ENCODE measurements at places on chromosomes 5 and 9.

DNA sequence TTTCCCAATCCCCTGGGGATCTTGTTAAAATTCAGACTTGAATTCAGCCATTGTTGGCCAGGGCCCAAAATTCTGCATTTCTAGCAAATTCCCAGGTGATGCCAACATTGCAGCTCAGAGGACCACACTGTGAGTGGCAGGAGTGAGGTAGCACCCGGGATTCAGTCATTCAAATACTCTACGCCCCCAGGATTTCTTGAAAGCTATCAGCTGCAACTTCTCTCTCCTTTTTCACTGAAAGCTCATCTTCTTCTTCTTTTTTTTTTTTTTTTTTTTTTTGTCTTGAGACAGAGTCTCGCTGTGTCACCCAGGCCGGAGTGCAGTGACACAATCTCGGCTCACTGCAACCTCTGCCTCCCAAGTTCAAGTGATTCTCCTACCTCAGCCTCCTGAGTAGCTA, 19.3 kb upstream of the ANKH start:
- no peak for DNase-seq

DNA sequence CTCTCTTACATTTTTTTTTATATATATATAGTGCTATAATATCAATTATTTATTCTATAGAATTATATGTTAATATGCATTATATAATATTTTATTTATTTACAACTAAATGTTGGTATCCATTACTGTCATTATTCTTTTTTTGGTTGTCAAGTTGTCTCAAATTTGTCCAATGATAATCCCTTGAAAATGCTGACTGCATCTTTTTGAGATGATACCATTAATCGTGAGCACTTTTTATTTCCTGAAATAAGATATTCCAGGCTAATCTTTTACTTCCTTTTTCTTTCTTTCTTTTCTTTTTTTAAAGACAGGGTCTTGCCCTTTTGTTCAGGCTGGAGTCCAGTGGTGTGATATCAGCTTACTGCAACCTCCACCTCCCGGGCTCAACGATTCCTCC, 12.7 kb upstream of the MPDZ start:
- no peak for DNase-seq

DNA sequence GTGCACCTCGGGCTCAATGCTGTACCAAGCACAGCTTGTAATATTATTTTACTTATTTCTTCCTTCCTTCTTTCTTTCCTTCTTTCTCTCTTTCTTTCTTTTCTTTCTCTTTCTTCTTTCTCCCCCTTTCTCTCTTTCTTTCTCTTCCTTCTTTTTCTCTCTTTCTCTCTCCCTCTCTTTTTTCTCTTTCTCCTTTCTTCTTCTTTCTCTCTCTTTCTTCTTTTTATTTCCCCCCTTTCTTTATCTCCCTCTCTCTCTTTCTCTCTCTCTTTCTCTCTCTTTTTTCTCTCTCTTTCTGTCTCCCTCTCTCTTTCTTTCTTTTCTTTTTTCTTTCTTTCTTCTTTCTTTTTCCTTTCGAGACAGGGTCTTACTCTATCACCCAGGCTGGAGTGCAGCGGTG, 32.7 kb upstream of the GNE start:
- no peak for DNase-seq

DNA sequence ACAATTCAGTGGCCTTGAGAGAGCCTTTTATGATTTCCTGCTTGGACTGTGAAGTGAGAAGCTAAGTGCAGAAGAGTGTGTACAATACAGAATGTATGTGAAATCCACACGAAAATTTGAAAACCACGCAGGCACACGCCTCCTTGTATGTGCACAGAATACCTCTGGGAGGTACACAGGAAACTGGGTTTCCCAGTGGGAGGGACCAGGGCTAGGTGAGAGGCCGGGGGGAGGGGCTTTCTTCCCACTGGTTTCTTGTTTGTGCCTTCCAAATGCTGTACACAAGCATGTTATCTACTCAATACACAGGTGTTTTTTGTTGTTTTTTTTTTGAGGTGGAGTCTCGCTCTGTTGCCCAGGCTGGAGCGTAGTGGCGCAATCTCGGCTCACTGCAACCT, 16.1 kb downstream of the C9orf50 start:
- DNase-seq: no peak

DNA sequence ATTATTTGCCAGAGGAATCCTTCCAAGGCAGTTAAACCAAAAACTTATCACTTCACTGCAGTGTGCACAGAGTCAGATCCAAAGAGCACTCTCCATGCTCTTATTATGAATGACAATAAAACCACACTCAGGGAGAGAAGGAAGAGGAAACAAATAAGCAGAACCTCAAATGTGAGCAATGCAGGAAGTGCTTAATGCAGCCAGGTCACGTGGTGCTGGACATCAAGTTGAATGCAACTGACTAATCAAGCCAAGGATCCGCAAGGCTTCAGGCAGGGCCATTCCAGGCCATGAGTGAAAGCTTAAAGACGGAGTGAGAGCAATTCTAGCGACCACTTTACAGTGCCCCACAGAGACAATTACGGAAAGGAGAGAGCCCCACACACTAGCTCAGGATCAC, 230.4 kb upstream of the PUM3 start:
- no peak for DNase-seq

DNA sequence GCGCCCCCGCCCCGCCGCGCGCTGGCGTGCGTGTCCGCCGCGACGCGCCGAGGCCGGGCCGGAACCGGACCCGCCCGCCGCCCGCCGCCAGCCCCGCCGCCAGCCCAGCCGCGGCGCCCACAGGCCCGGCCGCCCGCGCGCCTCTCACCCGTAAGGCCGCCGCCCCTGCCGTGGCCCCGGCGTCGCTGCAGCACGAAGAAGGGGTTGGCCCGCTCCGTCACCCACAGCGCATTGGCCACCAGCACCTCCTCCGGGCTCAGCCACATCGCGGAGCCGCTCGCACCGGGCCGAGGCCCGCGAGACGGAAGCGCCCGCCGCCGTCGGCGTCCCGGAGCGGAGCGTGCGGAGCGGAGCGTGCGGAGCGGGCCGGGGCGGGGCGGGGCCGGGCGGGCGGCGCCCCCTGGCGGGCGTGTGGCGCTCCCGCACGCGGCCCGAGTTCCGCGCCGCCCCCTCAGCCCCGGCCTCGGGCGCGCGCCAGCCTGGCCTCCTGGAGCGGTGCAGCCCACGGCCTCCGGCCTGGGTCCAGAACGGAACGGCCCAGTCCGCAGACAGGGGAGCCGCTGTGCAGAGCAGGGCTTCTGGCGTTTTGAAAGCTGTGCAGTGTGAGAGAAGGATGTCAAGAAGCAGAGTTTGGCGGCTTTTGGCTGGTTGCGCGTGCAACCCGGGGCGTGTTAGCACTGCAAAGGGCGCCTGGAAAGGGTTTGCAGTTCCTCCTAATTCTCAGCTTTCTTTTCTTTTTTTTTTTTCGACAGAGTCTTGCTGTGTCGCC, at the start of gene TBC1D9B:
TSS of gene TBC1D9B (minus strand) at position 342 of the 769 bp plus-strand sequence. CDS start at position 266, 76 bp downstream.
- peak; percentile 73 for DNase-seq

GRCh38 chr9:135320331-135320730, 159.3 kb upstream of the PPP1R26 start:
- DNase-seq: no peak

- no peak for DNase-seq
These were observed 182.0 kb downstream of the EBF1 start for GRCh38 chr5:158917731-158918130.

DNA sequence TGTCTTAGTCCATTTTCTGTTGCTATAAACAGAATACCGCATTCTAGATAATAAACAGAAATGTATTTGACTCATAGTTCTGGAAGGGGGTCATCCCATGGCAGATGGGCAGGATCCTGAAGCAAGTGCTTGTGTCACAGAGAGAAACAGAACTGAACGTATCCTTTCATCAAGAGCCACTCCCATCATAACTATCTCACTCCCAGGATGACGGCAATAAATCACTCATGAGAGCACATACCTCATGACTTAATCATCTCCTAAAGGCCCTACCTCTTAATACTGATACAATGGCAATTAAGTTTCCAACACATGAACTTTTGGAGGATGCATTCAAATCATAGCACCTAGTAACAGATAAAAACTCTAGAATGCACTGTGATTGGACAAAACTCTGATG, 142.9 kb downstream of the CAMK4 start:
- no peak for DNase-seq

DNA sequence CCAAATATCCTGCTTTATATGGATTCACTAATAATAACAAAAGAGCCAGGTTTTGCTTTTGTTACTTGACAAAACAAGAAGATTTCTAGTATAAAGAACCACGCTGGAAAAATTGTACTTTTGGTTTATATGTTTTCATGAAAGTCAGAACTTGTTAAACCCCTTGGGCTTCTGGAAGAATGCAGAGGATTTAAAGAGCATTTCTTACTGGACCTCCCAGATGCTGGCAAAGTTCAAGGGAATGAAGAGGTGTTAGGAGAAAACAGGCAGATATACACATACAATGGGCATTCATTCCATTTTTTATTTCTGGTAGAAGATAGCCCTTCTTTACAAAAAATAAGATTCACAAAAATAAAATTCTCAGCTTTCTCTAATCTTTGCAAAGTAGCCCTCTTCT, 61.1 kb downstream of the SAXO1 start:
- no peak for DNase-seq

DNA sequence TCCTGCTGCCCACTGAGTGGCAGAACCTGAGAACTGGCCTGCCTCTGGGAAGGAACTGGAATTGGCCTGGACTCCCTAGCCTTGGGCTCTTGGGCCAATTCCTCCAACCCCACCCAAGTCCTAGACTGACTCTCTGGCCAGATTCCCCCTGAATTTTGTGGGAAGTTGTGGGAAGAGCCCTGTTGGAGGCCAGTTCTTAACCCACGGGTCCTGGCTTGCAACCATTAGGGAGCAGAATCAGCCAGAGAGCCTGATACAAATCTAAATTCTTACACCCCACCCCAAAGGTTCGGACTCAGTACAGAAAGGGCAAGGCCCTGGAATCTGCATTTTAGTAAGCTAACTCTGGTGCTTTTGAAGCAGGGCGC, 125.3 kb upstream of the SLC25A48 start:
- DNase-seq: no peak

- DNase-seq: no peak
These were observed 144.0 kb upstream of the RPS23 start for GRCh38 chr5:82422001-82422740.

GRCh38 chr5:167804512-167805220, 486.8 kb upstream of the WWC1 start:
- DNase-seq: no peak

DNA sequence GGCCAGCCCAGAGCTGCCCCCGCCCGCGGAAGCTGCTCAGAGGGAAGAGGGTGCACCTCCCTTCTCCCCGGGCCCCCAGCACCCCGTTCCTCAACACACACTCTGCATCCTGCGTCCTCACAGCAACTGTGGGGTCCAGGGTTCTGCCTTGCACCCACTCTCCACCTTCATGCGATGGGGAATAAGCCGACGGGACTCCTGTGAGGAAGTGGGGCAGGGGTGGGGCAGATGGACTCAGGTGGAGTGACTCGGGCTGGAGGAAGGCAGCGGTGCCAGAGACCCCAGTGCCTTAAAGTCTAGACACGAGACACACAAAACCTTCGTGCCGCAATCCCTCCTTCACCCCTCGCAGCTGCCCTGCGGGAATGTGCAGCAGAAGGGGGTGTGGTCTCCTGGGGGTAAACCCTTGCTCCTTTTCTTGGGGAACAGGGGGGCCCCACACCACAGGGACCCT, 8.6 kb downstream of the BRD3 start:
- DNase-seq: no peak

- DNase-seq: no peak
These were observed 8.3 kb downstream of the ITGA2 start for GRCh38 chr5:52997424-52997823.

All from left ventricle myocardium inferior (tissue), 1 donor.